ENCODE measurements at places on chromosomes 2 and 18. TPM values are rescaled to one million over a fixed set of nuclear protein-coding genes. Genes with fewer than 3 reads are reported as not detected.

The NR4A2 gene
- 17.2 TPM for total RNA-seq

The CRYBA2 gene
- not detected for total RNA-seq

The HOXD4 gene
- 4.9 TPM for total RNA-seq

DNA sequence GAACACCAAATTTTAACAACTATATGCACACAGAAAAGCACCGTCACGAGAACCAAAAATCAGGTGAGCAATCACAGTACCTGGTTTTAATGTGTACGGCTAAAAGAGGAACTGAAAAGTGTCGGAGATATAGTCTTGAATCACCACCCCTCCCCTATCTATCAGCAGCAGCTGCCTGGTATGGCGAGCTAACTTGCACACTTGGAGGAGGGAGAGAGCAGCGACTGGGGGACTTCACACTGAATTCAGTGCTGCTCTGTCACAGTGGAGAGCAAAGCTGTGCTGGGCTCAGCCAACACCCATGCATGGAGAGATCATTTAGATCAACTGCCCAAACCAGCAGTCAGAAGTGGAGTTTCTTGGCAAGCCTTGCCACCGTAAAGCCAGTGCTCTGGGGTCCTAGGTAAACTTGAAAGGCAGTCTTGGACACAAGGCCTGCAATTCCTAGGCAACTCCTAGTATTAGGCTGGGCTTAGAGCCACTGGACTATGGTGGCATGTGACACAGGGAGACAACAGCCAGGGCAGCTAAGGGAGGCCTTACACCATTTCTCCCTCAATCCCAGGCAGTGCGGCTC lies 89.2 kb upstream of the CD226 start:
- H3K27me3 ChIP-seq, result no peaks in the 10 kb centered on the region
- H3K27ac ChIP-seq, result no peak overlapping the region
- no peaks in the 10 kb centered on the region for H3K4me1 ChIP-seq
- peaks cover 10% of the 10 kb centered on the region for H3K36me3 ChIP-seq
- no peak for DNase-seq

The RPRM gene
- 2.9 TPM for total RNA-seq

The PDE11A gene
- total RNA-seq, result 0.25 TPM

The NPHP1 gene
- 4.9 TPM for total RNA-seq

GRCh38 chr2:126966601-126967000 lies 67.9 kb downstream of the TEX51 start:
- no peak overlapping the region for H3K27ac ChIP-seq
- H3K4me1 ChIP-seq, result peaks cover 5% of the 10 kb centered on the region
- no peak for DNase-seq
- H3K4me3 ChIP-seq, result no peak overlapping the region
- no peaks in the 10 kb centered on the region for H3K27me3 ChIP-seq

GRCh38 chr18:76997951-76998808 lies 134.4 kb downstream of the MBP start:
- H3K4me1 ChIP-seq, result no peaks in the 10 kb centered on the region
- H3K27ac ChIP-seq, result no peak overlapping the region
- H3K27me3 ChIP-seq, result no peaks in the 10 kb centered on the region
- H3K36me3 ChIP-seq, result no peaks in the 10 kb centered on the region

GRCh38 chr2:194750926-194751325 lies 906.1 kb upstream of the SLC39A10 start:
- H3K36me3 ChIP-seq, result no peaks in the 10 kb centered on the region
- H3K4me1 ChIP-seq, result no peaks in the 10 kb centered on the region
- no peak overlapping the region for H3K27ac ChIP-seq
- no peak overlapping the region for H3K4me3 ChIP-seq

The MBOAT2 gene
- 32.9 TPM for total RNA-seq

The FEV gene
- not detected for total RNA-seq

DNA sequence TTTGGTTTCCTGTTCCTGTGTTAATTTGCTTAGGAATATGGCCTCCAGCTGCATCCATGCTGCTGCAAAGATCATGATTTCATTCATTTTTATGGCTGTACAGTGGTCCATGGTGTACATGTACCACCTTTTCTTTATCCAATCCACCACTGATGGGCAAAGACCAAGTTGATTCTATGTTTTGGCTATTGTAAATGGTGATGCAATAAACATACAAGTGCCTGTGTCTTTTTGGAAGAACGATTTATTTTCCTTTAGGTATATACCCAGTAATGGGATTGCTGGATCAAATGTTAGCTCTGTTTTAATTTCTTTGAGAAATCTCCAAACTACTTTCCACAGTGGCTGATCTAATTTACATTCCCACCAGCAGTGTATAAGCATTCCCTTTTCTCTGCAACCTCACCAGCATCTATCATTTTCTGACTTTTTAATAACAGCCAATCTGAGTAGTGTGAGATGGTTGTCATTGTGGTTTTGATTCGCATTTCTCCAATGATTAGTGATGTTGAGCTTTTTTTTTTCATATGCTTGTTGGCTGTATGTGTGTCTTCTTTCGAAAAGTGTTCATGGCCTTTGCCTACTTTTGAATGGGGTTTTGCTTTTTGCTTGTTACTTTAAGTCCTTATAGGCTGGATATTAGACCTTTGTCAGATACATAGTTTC lies 19.4 kb downstream of the EXOC6B start:
- H3K27ac ChIP-seq, result no peak overlapping the region
- no peaks in the 10 kb centered on the region for H3K4me1 ChIP-seq
- H3K4me3 ChIP-seq, result no peak overlapping the region
- no peaks in the 10 kb centered on the region for H3K27me3 ChIP-seq
- H3K36me3 ChIP-seq, result no peaks in the 10 kb centered on the region

The ADAM17 gene
- 33.4 TPM for total RNA-seq

GRCh38 chr2:188367164-188367563 lies 75.5 kb downstream of the GULP1 start:
- no peak overlapping the region for H3K27ac ChIP-seq
- no peaks in the 10 kb centered on the region for H3K36me3 ChIP-seq
- no peak for DNase-seq
- no peak overlapping the region for H3K4me3 ChIP-seq
